ENCODE measurements at places on chromosomes 4 and X.

GRCh38 chrX:45762699-45763647 lies 562.3 kb upstream of the DIPK2B start:
- DNase-seq, result no peak

GRCh38 chrX:47358387-47359065 lies 11.9 kb upstream of the ZNF157 start:
- DNase-seq, result peak; percentile 15

- DNase-seq, result no peak
These were observed 164.2 kb upstream of the GPR101 start for GRCh38 chrX:137198040-137198439.

DNA sequence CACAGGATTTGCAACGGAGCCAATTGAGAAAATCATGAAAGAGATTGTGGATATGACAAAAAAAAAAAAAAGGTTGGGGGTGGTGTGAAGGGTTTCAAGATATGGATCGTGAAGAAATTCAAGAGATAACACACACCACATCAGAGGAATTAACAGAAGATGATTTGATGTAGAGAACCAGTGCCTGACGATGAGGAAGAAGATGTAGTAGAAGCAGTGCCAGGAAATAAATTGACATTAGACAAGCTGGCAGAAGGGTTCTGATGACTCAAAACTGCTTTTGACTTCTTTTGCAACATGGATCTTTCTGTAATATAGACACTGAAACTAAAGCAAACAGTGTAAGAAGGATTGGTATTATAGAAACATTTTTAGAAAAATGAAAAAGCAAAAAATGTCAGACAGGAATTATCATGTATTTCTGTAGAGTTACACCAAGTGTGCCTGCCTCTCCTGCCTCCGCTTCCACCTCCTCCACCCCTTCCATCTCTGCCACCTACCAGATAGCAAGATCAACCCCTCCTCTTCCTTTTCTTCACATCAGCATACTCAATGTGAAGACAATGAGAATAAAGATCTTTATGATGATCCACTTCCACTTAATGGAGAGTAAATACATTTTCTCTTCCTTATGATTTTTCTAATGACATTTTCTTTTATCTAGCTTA lies 127.5 kb upstream of the OTUD4 start:
- no peak for DNase-seq

DNA sequence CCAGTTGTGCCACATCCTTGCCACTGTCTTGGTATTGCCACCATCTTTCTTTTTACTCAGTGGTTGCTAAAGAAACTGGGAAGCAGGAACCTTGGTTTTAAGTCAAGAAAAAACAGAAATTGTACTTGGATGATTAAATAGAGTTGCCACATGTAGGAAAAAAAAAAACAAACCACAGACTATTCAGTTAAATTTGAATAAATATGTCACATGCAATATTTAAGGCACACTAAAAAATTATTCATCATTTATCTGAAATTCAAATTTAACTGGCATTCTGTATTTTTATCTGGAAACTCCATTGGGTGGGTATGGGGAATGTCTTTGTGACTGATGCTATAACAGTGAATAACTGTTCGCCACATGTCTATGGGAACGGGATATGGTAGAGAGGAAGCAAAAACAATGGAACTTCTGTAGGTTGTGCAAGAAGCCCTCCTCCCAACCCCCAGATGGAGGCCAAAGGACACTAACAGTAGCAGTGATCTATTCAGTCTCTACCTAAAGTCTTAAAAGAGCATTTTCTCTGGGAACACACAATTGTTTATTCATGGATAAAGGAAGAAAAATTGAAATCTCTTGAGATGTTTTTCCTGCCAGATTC lies 57.0 kb upstream of the PLAC8 start:
- DNase-seq, result no peak

DNA sequence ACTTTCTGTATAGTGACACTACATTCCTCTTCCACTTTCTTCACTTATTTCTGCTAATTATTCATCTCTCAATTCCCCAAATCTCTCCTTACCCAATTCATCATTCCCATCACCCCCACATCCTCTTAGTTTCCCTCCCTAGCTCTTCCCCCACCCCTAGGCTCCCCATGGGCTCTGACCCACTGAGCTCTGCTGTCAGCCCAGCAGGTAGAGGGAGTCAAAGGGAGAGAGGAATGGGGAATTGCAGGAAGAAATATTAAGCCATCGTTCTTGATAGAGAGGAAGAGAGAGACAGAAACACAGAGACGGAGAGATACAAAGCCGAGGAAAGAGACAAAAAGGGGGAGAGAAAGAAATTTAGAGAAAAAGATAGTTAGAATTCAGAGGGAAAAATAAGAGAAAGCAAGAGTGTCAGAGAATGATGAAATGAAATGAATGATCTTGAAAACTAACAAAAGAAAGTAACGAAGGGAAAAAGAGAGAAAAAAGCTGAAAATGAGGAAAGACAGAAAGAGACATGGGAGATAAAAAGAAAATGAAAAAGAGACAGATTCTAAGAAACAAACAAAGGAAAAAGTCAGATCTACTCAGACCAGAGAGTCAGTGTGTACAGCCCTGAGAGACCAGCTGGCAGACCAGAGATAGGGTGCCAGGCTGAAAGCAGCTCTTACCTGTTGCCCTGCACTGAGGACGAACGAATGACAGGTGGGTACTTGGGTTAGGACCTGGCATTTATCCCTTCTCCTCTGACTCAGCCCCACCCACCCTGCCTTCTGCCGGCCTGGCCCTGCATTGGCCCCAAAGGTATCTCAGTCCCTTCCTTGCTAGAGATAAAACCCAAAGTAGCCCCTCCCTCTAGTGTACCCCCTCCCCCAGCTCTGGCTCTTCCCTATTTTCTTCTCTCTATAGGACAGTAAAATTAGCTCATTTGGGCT lies at the start of gene ALAS2:
TSS of gene ALAS2 (minus strand) at position 707 of the 935 bp plus-strand sequence. CDS start 4,977 bp downstream, outside the sequence.
- DNase-seq, result no peak

- no peak for DNase-seq
These were observed 2067.3 kb upstream of the AGA start for GRCh38 chr4:179509489-179509888.

GRCh38 chr4:181858741-181859140 lies 384.5 kb upstream of the TENM3 start:
- no peak for DNase-seq

DNA sequence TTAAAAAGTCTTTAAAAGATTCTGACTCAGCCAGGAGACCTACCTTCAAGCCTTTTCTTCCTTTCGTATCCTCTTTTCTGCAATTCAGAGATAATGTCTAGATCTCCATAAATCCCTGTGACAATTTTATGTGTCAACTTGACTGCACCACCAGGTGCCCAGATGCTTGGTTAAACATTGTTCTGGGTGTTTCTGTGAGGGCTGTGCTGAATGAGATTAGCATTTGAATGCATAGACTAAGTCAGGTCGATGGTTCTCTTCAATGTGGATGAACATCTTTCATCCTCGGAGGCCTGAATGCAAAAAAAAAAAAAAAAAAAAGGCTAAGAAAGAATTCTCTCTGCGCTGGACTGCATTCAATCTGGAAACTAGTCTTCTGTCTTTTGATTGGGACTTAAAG lies 1082.7 kb downstream of the NLGN4X start:
- DNase-seq, result no peak

DNA sequence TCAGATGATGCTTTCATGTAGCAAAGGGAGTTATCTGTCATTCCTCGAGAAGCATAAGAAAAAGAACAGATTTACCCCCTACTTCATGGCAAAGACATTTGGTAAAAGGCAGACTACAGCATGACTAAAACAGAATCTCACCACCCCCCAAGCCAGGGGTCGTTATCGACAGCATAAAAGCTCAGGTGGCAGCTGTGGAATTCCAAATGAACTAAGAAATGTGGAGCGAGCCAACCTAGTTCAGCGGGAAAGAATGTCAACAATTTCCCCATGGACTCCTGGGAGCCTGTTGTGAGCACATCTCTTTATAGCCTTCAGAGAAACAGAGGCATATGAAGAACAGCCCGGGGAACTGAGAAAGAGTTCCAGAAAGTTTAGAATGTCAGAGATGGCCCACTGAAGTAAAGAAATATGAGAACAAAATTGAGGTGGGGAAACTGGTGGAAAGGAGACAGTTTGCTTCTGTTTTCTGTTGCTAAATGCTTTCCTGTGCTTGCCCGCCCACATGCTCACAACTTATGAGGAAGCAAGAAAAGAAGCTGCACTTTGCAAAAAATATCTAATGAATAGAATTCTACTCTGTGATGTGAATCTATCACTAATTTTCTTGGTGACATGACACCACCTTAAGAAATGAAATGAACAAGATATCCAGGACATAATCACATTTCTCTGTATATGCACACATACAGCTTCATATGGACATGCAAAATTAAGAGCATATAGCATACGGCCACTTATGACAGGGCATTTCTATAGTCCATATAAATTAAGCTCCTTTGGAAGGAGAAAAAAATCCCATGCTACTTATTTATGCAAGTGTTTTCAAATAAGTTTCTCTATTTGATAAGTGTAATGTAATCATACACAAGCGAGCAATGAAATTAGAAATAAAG lies 135.3 kb upstream of the MID1 start:
- DNase-seq, result no peak

GRCh38 chrX:127459790-127460189 lies 592.4 kb downstream of the ACTRT1 start:
- DNase-seq, result no peak

GRCh38 chr4:114005569-114006442 lies 26.4 kb upstream of the ARSJ start:
- DNase-seq, result peak; percentile 11

- no peak for DNase-seq
These were observed 90.2 kb downstream of the ARHGAP10 start for GRCh38 chr4:147822128-147822527.

DNA sequence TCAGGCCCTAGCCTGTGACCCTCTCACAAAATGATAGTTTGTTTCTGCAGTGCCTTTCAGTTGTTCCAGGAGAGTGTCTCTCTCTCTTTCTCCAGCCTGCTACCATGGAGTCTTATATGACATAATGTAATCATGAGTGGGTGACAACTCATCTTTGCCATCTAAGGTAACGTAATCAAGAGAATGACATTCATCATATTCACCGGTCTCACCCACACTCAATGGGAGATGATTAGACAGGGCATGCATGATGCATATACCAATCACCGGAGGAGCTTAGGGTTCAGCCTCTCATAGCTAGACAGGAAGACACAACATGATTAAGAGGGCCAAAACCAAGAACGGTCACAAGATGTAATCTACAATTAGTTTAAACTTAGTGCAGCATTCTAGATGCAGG lies 97.1 kb upstream of the FAM9B start:
- DNase-seq, result no peak

DNA sequence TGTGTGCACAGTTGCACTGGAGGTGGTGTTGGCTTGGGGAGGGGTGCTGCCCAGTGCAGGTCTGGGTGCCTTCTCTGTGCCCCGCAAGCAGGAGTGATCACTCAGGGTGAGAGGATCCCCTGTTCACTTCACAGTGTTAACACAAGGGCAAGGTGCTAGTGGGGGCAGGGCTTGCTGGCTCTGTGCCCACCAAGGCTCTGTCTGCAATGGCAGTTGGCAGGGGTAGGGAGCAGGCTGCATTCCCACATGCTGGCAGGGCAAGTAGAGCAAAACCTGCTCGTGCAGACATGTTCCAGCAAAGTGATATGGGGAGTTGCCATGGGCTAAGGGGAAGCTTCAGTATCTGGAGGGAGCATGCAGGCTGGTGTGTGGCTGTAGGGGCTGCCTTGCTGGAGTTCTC lies 428.0 kb downstream of the ZNF674 start:
- no peak for DNase-seq

DNA sequence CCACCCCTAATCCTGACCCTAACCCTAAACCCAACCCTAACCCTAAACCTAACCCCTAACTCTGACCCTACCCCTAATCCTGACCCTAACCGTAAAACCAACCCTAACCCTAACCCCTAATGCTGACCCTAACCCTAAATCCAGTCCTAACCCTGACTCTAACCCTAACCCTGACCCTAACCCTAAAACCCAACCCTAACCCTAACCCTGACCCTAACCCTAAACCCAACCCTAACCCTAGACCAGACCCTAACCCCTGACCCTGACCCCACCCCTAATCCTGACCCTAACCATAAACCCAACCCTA lies 708 bp upstream of the PCGF3 start:
- DNase-seq, result no peak

DNA sequence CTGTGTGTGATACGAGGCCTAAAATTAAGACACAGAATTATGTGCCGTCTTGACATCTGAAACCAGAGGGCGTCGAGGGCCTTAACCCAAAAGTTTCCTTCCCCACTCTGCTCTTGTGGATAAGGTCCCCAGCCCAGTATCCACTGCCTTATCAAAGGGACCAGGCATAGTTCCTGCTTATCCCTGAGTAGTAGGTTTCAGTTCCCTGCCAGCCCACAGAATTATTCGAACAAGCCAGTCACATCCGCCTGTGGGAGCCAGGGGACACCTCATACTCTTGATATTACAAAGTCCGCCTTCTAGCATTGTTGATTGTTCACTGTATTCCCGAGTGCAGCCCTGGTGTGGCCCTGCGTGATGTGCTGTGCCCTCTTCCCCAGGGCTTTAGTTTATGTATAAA lies 5.4 kb upstream of the MMRN1 start:
- no peak for DNase-seq
